Psoas muscle (tissue), 8 donors: ENCODE measurements at places on chromosomes 7 and 10. TPM values are rescaled to one million over a fixed set of nuclear protein-coding genes. Genes with fewer than 3 reads are reported as not detected.

The EPHB6 gene
- 2.9 TPM for polyA plus RNA-seq

The PALD1 gene
- polyA plus RNA-seq: 1.0 TPM

The COL17A1 gene
- 0.01 TPM for polyA plus RNA-seq

The CRYGN gene
- not detected for polyA plus RNA-seq

- no peaks in the 10 kb centered on the region for H3K36me3 ChIP-seq
- H3K27me3 ChIP-seq: no peaks in the 10 kb centered on the region
- H3K4me1 ChIP-seq: no peaks in the 10 kb centered on the region
- no peak overlapping the region for H3K4me3 ChIP-seq
- no peak for DNase-seq
Measured at GRCh38 chr10:5827841-5828240, 14.6 kb upstream of the GDI2 start.

GRCh38 chr10:14008740-14009080 lies 322.0 kb downstream of the FRMD4A start:
- H3K27ac ChIP-seq: no peak overlapping the region
- peaks cover 7% of the 10 kb centered on the region for H3K4me1 ChIP-seq
- H3K27me3 ChIP-seq: no peaks in the 10 kb centered on the region
- peak overlapping the region; percentile 46 for H3K4me3 ChIP-seq
- no peak for DNase-seq

- no peak for DNase-seq
- H3K4me3 ChIP-seq: no peak overlapping the region
- H3K27me3 ChIP-seq: no peaks in the 10 kb centered on the region
- peaks cover 47% of the 10 kb centered on the region for H3K36me3 ChIP-seq
- no peak overlapping the region for H3K27ac ChIP-seq
Measured at GRCh38 chr10:75176046-75176445, 34.5 kb upstream of the VDAC2 start.

GRCh38 chr10:59905731-59906416 lies 482 bp downstream of the CCDC6 start:
- H3K4me3 ChIP-seq: peak overlapping the region; percentile 98
- H3K4me1 ChIP-seq: peaks cover 35% of the 10 kb centered on the region
- DNase-seq: peak; percentile 53
- no peaks in the 10 kb centered on the region for H3K27me3 ChIP-seq
- peak overlapping the region; percentile 97 for H3K27ac ChIP-seq

- DNase-seq: no peak
- H3K4me1 ChIP-seq: peaks cover 6% of the 10 kb centered on the region
- no peak overlapping the region for H3K27ac ChIP-seq
Measured at GRCh38 chr7:135200821-135201331, 10.4 kb downstream of the WDR91 start.

GRCh38 chr10:72605122-72605521 lies 20.8 kb downstream of the MICU1 start:
- no peak for DNase-seq
- no peak overlapping the region for H3K27ac ChIP-seq
- H3K4me1 ChIP-seq: peaks cover 15% of the 10 kb centered on the region
- no peaks in the 10 kb centered on the region for H3K27me3 ChIP-seq

- H3K36me3 ChIP-seq: no peaks in the 10 kb centered on the region
- H3K27me3 ChIP-seq: no peaks in the 10 kb centered on the region
- peak overlapping the region; percentile 94 for H3K27ac ChIP-seq
- no peak overlapping the region for H3K4me3 ChIP-seq
- H3K4me1 ChIP-seq: peaks cover 81% of the 10 kb centered on the region
- DNase-seq: peak; percentile 69
Measured at GRCh38 chr10:110721406-110722038, 77.4 kb downstream of the RBM20 start.

- H3K4me1 ChIP-seq: no peaks in the 10 kb centered on the region
- no peak overlapping the region for H3K27ac ChIP-seq
- no peak for DNase-seq
- no peaks in the 10 kb centered on the region for H3K36me3 ChIP-seq
- H3K4me3 ChIP-seq: no peak overlapping the region
Measured at GRCh38 chr7:41058986-41059741, 643.7 kb downstream of the INHBA start.

DNA sequence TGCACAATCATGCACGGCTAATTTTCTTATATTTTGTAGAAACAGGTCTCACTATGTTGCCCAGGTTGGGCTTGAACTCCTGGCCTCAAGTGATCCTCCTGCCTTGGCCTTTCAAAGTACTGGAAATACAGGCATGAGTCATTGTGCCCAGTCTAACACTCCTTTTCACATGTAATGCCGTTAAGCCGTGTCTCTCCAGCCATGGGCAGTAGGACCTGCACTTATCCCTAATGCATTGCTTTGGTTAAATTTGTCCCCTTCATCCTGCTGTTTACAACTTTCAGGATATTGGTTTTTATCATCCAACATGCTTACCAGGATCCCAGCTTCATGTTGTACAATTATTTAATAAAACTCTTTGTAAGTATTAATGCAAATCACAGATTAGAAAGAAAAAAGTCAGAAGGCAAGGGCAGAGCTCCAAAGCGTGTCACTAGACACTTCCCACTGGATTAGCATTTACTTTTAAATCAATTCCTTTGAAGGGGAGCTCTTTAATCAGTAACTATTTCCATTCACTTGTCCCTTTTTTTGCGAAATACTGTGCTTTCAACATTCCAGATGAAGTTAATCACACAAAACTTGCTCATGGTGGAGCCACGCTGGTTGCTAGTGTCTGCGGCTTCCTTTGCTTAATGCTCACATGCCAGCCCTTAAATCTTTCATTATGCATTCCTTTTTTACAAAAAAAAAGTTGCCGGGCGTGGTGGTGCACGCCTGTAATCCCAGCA lies 256.0 kb upstream of the AUTS2 start:
- H3K27ac ChIP-seq: no peak overlapping the region
- no peaks in the 10 kb centered on the region for H3K4me1 ChIP-seq
- no peaks in the 10 kb centered on the region for H3K27me3 ChIP-seq
- no peaks in the 10 kb centered on the region for H3K36me3 ChIP-seq
- no peak for DNase-seq

GRCh38 chr7:151597541-151598444 lies 78.1 kb upstream of the RHEB start:
- H3K27ac ChIP-seq: no peak overlapping the region
- H3K36me3 ChIP-seq: peaks cover 2% of the 10 kb centered on the region
- no peaks in the 10 kb centered on the region for H3K27me3 ChIP-seq
- H3K4me3 ChIP-seq: no peak overlapping the region
- peaks cover 12% of the 10 kb centered on the region for H3K4me1 ChIP-seq

DNA sequence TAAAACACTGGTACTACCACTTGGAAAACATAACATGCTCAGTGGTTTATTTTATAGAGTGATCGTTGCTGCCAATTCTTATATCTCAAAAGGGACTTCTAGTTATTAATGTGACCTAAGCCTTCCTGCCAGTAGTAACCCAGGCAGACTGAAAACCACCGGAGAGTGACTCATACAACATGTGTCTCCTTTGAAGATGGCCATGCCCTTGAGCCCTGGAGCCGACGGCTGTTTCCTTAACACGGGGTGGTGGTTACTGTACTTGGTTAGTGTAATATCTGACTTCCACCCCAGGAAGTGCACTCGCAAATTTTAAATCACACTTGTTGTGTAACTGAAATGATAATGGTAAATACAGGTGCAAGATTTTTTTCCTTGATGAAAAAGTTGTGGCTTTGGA lies 30.5 kb downstream of the JAKMIP3 start:
- no peak for DNase-seq
- no peaks in the 10 kb centered on the region for H3K4me1 ChIP-seq
- no peak overlapping the region for H3K4me3 ChIP-seq
- no peaks in the 10 kb centered on the region for H3K27me3 ChIP-seq
- H3K27ac ChIP-seq: peak overlapping the region; percentile 3
- no peaks in the 10 kb centered on the region for H3K36me3 ChIP-seq

DNA sequence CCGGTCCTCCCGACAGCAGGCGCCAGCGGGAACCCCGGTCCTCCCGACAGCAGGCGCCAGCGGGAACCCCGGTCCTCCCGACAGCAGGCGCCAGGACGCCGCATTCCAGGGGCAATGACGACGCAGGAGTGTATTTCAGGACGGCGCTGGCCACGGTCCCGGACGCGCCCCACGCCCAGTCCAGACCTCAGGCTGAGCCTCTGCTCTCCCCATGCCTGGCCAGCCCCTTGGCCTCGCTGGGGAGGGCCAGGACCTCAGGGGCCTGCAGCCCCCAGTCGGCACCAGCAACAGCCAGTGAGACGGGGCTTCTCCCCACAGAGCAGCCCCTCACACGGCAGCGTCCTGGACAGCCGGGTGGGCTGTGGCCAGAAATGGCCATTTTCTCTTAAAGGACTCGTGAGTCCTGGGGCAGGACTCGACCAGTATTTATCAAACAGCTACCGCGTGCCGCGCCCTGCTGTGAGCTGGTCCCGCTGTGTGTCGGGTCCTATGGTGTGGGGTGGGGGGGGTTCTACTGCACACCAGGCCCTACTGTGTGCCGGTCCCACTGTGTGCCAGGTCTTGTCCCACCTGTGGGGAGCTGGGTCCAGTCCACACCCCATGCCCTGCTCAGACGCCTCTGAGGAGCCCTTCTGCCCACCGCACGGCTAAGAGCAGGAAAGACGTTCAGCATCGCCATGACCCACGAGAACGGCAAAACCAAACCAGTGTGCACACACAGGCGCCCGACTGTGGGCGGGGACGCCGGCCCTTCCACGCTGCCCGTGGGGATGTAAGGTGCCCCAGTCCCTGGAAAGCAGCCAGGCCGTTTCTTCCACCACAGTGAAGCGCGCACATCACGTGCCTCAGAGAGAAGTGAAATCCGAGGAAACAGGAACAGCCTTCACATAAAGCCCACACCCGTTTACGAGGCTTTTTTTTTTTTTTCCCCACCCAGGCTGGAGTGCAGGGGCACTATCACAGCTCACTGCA lies 33.3 kb downstream of the GET4 start:
- H3K36me3 ChIP-seq: no peaks in the 10 kb centered on the region
- H3K27me3 ChIP-seq: peaks cover 33% of the 10 kb centered on the region
- no peak overlapping the region for H3K27ac ChIP-seq
- H3K4me1 ChIP-seq: no peaks in the 10 kb centered on the region
- DNase-seq: peak; percentile 79
- H3K4me3 ChIP-seq: peak overlapping the region; percentile 51

DNA sequence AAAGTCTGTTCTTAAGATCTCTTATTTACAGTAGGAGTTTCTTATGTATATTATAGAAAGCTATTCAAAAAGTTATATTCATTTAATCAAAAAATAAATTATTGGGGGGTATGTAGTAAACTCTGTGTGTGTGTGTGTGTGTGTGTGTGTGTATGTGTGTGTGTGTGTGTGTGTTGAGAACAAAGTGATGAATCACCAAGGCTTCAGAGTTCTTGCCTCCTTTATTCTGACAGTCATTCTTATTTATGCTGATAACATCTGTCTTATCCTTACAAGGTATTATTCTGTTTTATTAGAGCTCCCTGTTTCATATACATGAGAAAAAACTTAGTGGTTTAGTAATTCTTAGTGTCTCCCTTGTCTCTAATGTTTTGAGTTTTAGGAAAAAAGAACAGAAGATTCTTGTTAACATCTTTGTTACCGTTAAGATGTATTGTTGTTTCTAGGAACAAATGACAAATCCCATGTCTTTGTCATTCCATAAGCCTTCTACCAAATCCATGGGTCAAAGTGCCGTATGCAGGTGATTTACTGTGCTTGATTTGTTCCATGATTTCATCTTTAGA lies 424.0 kb downstream of the EXOC4 start:
- H3K36me3 ChIP-seq: no peaks in the 10 kb centered on the region
- H3K27me3 ChIP-seq: no peaks in the 10 kb centered on the region
- DNase-seq: no peak

- H3K36me3 ChIP-seq: no peaks in the 10 kb centered on the region
- no peak overlapping the region for H3K4me3 ChIP-seq
Measured at GRCh38 chr10:3727268-3727667, 57.7 kb downstream of the KLF6 start.

- no peaks in the 10 kb centered on the region for H3K4me1 ChIP-seq
- no peak overlapping the region for H3K27ac ChIP-seq
- no peak overlapping the region for H3K4me3 ChIP-seq
- H3K27me3 ChIP-seq: no peaks in the 10 kb centered on the region
Measured at GRCh38 chr10:14545827-14546226, 215.1 kb upstream of the FRMD4A start.

DNA sequence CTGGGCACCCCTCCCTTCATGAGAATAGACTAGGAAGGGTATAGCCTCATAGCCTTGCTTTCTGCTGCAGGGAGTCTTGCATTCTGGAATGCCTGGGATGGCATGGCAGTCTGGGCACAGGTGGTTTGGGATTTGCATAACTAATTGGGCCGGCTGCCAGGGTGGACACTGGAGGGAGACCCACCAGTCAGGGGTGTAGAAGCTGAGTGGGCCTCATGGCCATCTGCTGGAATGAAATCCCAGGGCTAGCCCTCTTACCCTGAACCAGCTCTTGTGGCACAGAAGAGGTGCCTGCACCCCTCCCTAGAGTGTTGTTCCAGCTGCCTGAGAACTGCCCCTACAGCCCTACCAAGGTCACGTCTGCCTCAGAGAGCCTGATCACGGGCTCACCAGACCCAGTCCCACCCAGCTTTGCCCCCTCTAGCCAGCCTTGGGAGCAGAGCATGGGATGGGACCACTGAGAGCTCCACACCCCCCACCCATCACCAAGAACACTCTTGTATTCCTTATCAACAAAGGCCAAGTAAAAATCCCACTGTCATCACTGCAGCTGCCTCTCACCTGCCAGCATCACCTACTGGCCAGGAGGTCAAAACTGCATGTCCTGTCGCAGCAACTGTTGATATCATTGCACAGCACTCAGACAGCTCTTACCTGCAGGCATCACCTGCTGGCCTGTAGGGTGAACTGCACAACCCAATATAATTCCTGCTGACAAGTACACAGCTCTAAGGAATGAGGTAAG lies 148.9 kb downstream of the ZEB1 start:
- H3K27ac ChIP-seq: no peak overlapping the region
- H3K27me3 ChIP-seq: no peaks in the 10 kb centered on the region
- peak; percentile 13 for DNase-seq
- H3K4me3 ChIP-seq: no peak overlapping the region

DNA sequence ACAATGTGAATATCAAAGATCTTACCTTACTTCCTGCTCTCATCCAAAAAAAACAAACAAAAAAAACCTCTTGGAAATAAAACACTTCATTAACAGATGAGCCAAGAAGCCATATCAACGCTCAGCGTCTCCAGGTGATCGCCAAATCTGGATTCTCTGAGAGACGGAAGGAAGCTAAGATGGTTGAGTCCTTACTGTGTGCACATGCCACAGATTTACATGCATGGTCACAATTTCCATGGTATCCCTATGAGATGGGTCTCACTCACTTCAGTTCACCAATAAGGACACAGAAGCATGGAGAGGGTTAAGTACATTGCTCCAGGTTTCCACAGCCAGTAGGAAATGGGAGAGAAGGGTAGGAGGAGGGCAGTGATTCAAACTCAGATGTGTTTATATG lies 1.0 kb downstream of the AOAH start:
- no peaks in the 10 kb centered on the region for H3K27me3 ChIP-seq
- H3K36me3 ChIP-seq: no peaks in the 10 kb centered on the region
- peak overlapping the region; percentile 38 for H3K4me3 ChIP-seq
- DNase-seq: no peak

DNA sequence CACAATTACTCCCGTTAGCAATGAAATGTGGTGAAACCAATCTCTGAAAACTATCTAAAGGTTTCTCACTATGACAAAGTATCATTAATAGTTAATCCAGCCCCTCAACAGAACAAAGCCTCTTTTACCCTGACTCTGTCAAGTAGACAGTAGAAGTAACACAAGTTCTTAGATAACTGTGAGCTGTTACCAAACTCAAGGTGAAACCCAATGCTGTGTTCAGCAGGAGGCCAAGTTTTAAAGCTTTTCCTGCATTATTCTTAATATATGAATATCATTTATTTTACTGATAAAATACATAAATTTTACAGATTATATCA lies 109.1 kb downstream of the SRPK2 start:
- DNase-seq: no peak
- H3K4me3 ChIP-seq: no peak overlapping the region
- H3K4me1 ChIP-seq: peaks cover 18% of the 10 kb centered on the region
- no peaks in the 10 kb centered on the region for H3K36me3 ChIP-seq

GRCh38 chr10:1347525-1347924 lies 291.3 kb downstream of the WDR37 start:
- H3K4me3 ChIP-seq: no peak overlapping the region
- no peaks in the 10 kb centered on the region for H3K36me3 ChIP-seq
- no peaks in the 10 kb centered on the region for H3K27me3 ChIP-seq
- no peaks in the 10 kb centered on the region for H3K4me1 ChIP-seq
